Activated T-helper 1 cell treated with anti-CD3 and anti-CD28 coated beads, Interleukin-12 subunit alpha, Interleukin-12 subunit beta, Interleukin-2, Interleukin-4 antibody, amounts not matched to agents 30 ng/mL and 10 ng/mL and 1 ng/mL, durations not matched to agents 14 hours and 24 hours and 36 hours (primary cell): ENCODE measurements at places on chromosomes 3 and 15.

DNA sequence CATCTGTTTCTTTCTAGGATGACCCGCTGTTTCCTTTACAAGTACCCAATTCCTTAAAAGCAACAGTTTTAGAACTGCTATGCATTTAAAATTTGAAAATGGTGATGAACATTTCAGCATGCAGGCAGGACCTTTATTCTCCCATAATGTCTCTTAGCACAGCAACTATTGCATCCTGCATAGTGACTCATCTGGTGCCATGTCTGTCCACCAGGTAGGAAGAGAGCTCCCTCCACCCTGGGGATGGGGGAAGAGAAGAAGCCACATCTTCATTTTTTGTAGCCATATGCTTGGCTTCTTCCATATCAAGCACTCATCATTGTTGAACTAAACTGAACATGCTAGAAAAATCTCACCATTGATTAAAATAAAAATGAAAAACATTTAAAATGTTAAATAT is 9.9 kb downstream of the GPR15 start:
- H3K4me3 ChIP-seq = peak overlapping the region; percentile 56
- H3K27ac ChIP-seq = peak overlapping the region; percentile 80
- H3K36me3 ChIP-seq = peaks cover 12% of the 10 kb centered on the region

- H3K4me3 ChIP-seq = no peak overlapping the region
- H3K4me1 ChIP-seq = peaks cover 8% of the 10 kb centered on the region
- H3K36me3 ChIP-seq = no peaks in the 10 kb centered on the region
- H3K27ac ChIP-seq = no peak overlapping the region
Measured at GRCh38 chr3:127819656-127820055, 2.7 kb downstream of the MGLL start.

GRCh38 chr15:99708563-99708962 is 24.7 kb downstream of the LYSMD4 start:
- H3K36me3 ChIP-seq = peaks cover 24% of the 10 kb centered on the region
- H3K27ac ChIP-seq = no peak overlapping the region
- no peaks in the 10 kb centered on the region for H3K27me3 ChIP-seq
- no peak for DNase-seq
- H3K4me1 ChIP-seq = peaks cover 53% of the 10 kb centered on the region

DNA sequence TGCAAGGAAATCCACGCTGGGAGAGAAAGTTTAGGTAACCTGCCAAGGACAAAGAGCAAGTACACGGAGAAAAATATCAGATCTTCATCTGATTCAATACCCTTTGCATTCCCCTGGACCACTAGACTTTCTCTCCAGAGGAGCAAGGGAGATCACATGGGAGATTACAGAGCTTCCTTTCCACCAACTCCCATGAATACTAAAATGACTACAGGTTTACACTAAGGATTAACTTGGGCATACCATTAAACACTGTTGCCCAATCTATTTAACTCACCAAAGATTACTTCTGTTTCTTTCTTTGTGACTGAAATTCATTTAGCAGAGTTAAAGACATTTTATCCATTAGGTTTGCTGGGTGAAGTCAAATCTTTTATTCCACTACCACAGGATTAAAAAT is 71.2 kb downstream of the RYK start:
- H3K4me1 ChIP-seq = no peaks in the 10 kb centered on the region
- DNase-seq = no peak

- DNase-seq = no peak
- no peak overlapping the region for H3K4me3 ChIP-seq
- no peaks in the 10 kb centered on the region for H3K4me1 ChIP-seq
- H3K27me3 ChIP-seq = no peaks in the 10 kb centered on the region
Measured at GRCh38 chr15:46091860-46092450, 457.1 kb downstream of the SQOR start.

DNA sequence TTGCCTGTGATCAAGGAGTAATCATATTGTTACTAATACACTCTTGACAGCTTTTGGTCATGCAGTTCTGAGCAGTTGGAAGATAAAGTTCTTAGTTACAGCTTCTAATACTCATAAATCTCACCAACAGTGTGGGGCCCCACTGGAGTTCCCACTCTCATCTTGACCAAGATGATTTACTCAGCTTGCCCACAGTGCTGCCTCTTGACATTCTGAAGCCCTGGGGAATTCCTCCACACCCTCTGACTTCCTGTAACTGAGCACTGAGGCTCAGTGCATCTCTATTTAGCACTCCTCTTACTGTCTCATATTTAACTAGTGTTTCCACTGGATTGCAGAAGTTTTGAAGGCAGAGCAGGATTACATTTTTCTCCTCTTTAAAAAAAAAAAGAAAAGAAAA is 1.9 kb upstream of the ARL6IP5 start:
- H3K36me3 ChIP-seq = peaks cover 22% of the 10 kb centered on the region
- peak overlapping the region; percentile 94 for H3K27ac ChIP-seq
- peaks cover 61% of the 10 kb centered on the region for H3K4me1 ChIP-seq

DNA sequence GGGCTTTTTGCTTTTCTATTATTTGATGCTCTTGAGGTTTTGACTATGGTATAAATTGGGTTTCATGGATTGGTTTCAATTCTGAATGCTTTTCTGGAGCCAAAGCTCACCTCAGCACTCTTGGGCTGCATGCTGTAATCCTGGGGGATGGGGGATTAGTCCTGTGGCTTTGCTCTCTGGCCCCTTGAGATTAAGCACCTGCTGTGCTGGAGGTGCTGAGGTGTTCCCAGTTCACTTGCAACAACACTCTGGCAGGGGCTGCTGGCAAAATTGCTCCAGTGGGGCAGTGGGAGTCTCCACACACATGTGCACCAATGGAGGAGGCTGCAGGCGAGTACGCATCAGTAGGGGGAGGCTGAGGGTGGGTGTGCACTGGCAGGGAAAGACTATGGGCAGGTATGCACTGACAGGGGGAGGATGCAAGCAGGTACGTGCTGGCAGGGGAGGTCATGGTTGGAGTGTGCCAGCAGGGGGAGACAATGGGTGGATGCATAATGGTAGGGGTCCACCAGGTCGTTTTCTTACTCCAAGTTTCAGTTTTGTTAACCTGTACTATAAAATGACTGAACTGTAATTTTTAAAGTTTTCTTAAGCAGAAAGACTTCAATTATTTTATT is 489.2 kb downstream of the FGF12 start:
- H3K4me3 ChIP-seq = no peak overlapping the region
- H3K27me3 ChIP-seq = no peaks in the 10 kb centered on the region
- no peak for DNase-seq
- no peak overlapping the region for H3K27ac ChIP-seq
- H3K36me3 ChIP-seq = no peaks in the 10 kb centered on the region

DNA sequence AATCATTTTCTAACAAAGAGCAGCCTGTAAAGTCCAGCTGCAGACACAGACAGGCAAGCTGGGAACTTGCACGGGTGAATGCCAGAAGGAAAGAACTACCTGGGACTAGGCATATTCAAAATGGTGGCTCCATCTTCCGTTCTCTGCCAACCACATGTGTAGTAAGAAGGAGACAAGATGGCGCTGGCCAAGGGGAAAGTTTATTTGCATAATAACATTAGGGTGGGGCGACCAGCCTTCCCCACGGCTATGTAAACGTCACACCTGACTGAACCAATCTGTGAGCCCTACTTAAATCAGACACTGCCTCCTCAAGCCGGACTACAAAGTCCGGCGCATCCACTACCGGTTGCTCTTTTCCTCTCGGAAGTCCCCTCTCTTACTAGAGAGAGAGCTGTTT is 130.8 kb downstream of the SNRK start:
- DNase-seq = no peak
- H3K4me3 ChIP-seq = no peak overlapping the region
- no peak overlapping the region for H3K27ac ChIP-seq
- no peaks in the 10 kb centered on the region for H3K27me3 ChIP-seq

DNA sequence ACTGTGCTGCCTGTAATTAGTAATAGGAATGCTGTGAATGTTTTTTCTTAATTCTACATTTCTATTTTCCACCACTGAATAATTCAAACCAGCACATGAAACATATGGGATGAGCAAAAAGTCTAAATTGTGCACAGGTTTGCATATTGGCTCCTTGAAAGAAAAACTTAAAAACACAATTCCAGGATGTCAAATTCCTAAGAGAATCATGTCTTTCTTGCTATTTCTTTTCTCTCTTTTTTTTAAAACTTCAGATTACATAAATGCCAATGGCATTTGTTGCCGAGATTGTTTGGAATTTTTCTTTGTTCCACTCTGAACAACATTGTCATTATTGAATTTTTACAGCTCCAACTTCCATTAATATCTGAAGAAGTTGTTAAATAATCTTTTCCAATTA is 60.8 kb downstream of the VGLL3 start:
- H3K27me3 ChIP-seq = no peaks in the 10 kb centered on the region
- no peak for DNase-seq
- H3K36me3 ChIP-seq = no peaks in the 10 kb centered on the region
- no peak overlapping the region for H3K4me3 ChIP-seq
- no peaks in the 10 kb centered on the region for H3K4me1 ChIP-seq

GRCh38 chr15:51114437-51115119 is 19.9 kb upstream of the TNFAIP8L3 start:
- no peaks in the 10 kb centered on the region for H3K4me1 ChIP-seq
- no peak overlapping the region for H3K27ac ChIP-seq
- peaks cover 12% of the 10 kb centered on the region for H3K27me3 ChIP-seq
- DNase-seq = no peak
- no peak overlapping the region for H3K4me3 ChIP-seq
- H3K36me3 ChIP-seq = no peaks in the 10 kb centered on the region
